NCI-H1105 treated with DMSO at 0.1 percent for 48 hours (cell line): ENCODE measurements at places on chromosomes 5 and 9.

GRCh38 chr5:123083298-123083697, 5.7 kb upstream of the PRDM6 start:
- DNase-seq: no peak

- no peak for DNase-seq
Measured at GRCh38 chr5:90446961-90447360, 27.6 kb downstream of the MBLAC2 start.

DNA sequence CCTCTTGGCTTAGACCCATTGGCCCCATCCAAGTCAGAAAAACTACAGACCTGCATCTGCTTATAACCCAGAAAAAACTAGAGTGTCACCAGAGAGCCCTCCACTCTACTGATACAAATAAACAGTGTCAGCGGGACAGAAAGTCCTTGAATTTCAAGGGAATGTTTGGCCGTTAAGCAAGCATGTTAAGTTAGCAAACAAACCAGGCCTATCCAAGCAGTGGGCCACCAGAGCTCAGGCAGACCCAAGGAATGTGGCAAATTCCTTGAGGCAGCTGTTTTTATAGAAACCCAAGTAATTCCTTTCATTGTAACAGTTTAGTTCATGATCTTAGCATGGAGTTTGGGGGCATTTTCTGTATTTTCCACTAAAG, 70.9 kb downstream of the PRLR start:
- no peak for DNase-seq

GRCh38 chr5:33048315-33048714, 337.2 kb downstream of the NPR3 start:
- DNase-seq: no peak

GRCh38 chr5:176737746-176738636, 72.4 kb upstream of the UNC5A start:
- no peak for DNase-seq

DNA sequence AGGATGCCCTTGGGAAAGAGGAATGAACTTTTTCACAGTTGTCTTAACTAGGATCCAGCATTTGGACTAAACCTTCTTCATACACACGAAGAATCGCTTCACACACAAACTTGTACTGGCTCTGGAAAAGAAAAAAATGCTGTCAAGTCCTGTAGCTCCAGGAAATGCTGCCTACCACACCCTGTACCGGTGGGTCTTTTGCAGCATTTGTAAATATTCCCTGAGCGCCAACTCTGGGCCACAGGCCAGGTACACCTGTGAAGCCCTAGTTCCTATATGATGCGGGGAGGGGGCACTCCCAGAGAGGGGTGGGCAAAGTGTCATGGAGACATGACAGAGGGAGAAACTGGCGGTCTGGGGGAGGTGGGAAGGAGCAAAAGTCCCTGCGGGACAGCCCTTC, 58.7 kb upstream of the EPB41L4B start:
- no peak for DNase-seq

- DNase-seq: no peak
Measured at GRCh38 chr9:27209034-27209433, 87.9 kb downstream of the EQTN start.

- DNase-seq: no peak
Measured at GRCh38 chr5:39785410-39785809, 360.6 kb upstream of the DAB2 start.

DNA sequence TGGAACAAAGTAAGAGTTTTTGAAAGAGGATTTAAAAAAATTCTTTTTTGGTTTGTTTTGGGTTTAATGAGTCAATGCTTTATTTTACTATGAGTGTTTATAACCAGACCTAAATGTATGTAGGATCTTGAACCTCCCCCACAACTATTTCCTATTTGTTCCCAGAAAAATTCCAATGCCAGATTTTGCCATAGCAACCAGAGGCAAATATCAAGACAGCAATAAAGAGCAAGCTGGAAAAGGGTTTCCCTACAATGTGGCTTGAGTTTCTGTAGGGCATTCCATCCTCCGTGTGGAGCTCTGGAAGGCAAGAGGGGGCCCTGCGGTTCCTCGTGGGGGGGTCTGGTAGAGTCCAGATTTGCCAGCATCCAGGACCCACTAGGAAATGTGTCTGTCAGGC, 27.8 kb upstream of the GDNF start:
- no peak for DNase-seq

DNA sequence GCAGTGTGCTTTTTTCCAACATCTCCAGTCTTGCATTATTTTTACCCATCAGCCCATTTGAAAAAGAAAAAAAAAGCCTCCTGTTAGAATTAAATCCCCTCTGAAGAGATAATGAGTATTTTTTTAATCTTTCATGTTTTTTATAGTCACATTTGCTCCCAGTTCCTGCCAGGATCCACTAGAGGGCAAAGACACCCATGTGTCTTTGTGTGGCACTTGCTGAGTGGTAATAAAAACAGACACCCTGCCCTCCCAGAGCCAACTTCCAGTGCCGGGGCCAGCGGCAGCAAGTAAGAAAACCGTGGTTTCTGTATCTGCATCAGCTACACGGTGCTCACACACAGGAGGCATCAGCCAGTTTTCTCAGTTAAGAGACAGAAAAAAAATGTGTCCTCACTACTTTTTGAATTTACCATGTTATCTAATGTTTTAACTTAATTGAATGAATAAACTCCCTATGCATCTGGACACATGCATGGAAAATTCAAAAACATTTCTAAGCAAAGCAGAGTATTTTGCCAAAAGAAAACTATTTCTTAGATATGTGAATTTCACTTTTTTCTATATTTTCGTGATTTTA, 70.2 kb upstream of the PLEKHG4B start:
- no peak for DNase-seq

DNA sequence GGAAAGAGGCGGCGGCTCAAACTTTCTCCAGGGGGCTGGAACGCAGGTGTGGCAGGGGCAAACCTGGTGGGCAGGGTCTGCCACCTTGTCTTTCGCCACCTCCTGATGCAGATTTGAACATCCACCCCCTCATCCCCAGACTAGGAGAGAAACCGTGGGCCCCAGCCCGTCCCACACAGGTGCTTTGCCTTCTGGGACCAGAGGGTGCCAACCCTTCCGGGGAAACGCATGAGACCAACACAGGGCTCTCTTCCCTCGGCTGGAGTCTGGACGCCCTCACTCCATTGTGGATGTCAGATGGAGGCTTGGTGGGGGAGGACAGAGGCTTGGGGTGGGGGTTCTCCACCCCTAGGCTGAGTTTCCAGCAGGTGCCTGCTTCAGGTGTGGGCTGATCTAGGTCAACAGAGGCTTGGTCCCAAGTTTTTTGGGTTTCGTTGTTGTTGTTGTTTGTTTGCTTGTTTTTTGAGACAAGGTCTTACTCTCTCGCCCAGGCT, 9.5 kb downstream of the C9orf50 start:
- no peak for DNase-seq

DNA sequence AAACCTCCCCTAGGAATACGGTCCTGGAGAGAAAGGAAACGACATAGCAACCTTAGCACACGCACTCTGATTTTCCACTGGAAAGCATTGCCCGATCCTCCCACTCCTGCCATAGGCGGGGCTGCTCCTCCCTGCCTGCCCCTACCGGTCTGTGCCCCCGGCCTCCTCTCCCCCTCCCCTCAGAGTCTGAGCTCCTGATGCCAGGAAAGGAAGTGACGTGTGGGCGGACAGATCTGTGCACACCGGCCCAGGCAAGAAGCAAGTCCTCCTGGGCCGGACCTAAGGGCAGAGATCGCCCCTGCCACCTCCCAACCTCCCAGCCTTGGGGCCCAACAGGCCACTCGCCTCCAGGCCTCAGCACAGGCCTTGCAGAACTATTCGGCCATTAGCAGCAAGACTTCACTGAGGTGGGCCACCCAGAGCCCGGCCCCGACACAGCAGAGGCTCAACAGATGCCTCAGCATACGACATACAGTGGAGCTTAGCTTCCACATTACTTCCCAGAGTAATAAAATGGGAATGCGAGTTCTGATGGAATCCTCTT, 7.2 kb downstream of the NINJ1 start:
- DNase-seq: no peak

DNA sequence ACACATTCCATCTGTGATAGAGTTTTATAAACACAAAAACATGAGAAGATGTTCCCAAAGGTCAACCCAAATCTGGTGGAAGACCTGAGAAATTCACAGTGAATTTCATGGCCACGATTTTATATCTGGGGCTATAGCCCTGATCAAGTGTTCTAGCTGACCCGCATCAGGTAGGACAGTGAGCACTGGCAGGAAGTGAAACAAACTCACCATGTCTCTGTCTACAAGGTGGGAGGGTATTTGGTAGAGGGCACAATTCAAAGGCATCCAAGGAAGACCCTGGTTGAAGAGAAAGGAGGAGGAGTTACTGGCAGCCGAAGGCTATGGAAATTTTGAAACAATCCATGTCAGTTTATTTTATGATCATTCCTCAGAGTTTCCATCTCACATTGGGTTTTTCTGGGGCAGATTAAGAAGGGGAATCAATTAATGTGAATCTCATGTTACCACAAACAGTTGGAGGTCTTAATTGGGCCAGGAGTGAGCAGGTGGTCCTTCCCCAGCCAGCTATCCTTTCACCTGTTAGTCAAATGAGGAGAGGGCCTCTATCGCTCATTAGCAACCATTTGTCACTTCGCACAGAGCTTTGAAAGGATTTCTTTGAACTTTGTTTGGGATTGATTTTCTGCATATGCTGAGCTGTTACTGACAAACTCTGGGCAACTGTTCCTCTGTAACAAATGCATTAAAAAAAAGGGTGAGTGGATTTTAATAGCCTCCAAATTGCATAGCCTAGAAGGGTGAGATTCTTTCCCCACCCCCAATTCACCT, 612.0 kb upstream of the CLINT1 start:
- peak; percentile 83 for DNase-seq

DNA sequence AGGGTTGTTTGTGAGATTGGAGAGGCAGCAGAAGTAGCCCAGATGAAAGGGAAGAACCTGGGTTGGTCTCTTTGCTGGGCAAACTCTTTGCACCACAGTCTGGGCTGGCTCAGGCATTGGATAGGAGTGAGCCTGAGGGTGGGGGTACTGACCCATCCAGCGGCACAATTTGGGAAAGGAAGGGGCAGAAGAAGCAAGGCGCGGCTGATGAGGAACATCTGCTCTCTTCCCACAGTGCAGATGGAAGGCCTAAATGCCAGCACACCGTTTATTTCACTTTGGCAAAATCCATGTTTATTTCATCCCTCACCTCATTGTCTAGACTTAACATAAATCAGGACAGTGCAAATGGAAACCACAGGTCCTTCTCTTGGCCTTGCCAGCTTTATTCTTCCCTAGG, 32.3 kb downstream of the PALM2AKAP2 start:
- no peak for DNase-seq

DNA sequence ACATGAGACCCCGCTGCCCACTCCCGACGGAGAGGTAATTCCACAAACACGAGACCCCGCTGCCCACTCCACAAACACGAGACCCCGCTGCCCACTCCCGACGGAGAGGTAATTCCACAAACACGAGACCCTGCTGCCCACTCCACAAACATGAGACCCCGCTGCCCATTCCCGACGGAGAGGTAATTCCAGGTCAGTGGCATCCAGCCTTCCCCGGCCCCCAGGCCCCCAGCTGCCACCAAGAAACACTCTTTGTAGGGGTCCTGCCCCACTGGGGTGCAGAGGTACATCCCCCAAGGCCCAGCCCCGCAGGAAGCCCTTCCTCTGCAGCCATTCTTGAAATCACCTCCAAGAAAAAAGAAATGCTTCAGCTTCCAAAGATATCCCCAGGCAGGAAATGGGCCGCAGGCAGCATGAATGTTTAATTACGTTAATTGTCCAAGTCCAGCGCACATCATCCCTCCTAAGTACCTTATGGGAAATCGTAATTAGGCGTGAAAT, 115.9 kb downstream of the ADAMTS2 start:
- DNase-seq: no peak

GRCh38 chr9:72332351-72332750, 32.7 kb downstream of the ZFAND5 start:
- DNase-seq: no peak

DNA sequence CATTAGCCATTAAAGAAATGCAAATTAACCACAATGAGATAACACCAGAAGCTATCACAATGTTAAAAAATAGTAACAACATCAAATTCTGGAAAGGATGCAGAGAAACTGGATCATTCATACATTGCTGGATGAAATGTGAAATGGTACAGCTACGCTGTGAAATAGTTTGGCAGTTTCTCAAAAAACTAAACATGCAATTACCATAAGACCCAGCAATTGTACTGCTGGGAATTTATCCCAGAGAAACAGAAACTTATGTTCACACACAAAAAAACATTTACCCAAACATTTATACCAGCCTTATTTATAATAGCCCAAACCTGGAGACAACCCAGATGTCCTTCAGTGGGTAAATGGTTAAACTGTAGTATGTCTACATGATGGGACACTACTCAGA, 592.9 kb downstream of the ZNF608 start:
- DNase-seq: no peak

DNA sequence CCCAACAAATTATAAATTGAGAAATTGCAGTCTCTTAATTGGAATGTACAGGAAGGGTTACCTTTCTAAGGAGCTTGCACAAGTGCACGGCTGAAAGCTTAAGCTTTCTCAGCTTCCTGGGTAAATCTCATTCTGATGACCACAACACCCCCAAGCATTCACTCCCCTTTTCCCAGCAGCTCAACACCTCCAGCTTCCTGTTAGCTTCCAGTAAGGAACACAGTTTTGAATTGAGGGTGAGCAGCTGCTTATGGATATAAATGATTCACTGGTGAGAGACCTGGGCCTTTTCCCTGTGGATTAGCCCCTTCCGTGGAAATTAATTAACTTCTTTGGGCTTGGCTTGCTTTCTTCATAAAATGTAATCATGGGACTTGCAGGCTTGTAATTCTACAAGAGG, 101.2 kb downstream of the SLC28A3 start:
- no peak for DNase-seq

DNA sequence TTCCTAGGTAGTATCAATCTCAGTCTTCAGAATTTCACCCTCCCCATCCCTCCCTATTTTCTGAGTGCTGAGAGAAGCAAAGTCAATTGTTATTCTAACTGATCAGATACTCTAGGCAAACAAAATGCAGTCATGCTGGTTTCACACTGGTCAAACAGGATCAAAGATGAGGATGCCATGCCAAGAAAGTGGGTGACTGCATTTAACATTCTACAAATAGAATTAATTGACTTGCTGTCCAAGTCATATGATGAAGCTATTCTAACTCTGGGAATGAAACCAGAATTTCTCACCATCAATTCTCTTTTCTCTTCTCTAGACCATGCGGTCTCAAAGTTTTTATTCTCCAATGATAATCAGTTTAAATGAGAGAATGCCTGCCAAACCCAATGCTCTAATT, 112.5 kb downstream of the CTNND2 start:
- DNase-seq: no peak

GRCh38 chr9:37918665-37919170, 14.8 kb upstream of the SLC25A51 start:
- no peak for DNase-seq

- no peak for DNase-seq
Measured at GRCh38 chr9:115415450-115415849, 297.5 kb upstream of the TNC start.
